ENCODE measurements at places on chromosomes 2 and 18.

GRCh38 chr2:189545418-189545817, 35.2 kb downstream of the SLC40A1 start:
- DNase-seq: no peak

DNA sequence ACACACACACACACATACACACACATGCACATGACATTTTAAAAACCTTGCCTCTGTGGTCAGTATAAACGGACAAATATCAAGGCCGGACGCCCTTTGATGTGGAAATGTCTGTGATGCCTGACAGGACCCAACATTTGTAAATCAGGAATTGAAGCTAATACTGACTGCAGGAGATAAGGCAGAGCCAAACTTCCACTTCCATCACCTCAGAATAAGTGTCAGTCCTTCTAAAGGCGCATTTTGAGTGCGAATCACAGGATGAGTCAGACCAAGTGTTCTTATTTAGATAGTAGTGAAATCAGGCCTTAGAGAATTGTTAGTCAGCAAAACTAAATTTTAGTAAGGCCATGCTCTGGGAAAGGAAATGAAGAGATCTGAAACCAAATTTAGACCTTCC, 211.7 kb upstream of the LRATD1 start:
- no peak for DNase-seq

DNA sequence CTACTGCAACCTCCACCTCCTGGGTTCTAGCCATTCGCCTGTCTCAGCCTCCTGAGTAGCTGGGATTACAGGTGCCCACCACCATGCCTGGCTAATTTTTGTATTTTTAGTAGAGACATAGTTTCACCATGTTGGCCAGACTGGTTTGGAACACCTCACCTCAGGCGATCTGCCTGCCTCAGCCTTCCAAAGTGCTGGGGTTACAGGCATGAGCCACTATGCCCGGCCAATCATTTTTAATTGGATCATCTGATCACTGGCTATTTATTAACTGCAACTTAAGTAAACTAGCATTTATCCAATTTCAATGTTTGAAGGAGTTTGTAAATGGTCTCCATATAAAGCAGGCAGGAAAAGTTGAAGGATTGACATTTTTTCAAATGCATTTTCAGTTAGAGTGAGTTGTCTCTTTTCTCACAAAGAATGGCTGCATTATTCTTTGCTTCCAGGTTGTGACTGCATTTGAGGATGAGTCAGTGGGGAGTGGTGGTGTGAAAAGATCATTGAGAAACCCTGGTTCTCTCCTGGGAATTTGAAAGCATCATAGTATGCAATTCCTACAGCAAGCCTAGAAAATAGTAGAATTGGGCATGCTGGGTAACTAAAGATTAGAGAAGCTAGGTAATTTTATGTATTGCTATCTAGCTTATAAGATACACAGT, 431.1 kb upstream of the ZEB2 start:
- no peak for DNase-seq

- DNase-seq: no peak
Measured at GRCh38 chr2:17911491-17912260, 33.2 kb downstream of the KCNS3 start.

DNA sequence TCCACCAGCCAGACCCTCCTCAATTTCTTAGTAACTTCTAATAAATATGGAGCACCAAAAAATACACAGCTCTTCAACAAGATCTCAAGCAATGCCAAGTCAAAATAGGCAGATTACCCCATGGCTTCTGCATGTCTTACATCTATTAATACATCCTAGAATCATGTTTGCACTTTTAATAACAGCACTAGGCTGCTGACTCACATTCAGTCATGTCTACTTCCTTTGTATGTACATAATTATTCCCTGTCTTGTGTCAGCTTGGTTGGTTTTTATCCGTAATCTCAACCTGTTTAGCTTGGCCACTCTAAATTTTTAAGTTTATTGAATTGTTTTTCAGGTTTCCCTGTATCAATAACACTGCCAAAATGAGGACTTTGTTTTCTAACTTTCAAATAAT, 420.1 kb upstream of the ACVR2A start:
- DNase-seq: no peak

GRCh38 chr2:206556357-206556949, 85.8 kb upstream of the FAM237A start:
- DNase-seq: peak; percentile 40

- DNase-seq: no peak
Measured at GRCh38 chr2:133817680-133818566, 249.7 kb upstream of the NCKAP5 start.

GRCh38 chr18:33673689-33674088, 95.7 kb downstream of the ASXL3 start:
- DNase-seq: no peak

GRCh38 chr18:76589316-76589715, 94.3 kb upstream of the ZNF516 start:
- no peak for DNase-seq

DNA sequence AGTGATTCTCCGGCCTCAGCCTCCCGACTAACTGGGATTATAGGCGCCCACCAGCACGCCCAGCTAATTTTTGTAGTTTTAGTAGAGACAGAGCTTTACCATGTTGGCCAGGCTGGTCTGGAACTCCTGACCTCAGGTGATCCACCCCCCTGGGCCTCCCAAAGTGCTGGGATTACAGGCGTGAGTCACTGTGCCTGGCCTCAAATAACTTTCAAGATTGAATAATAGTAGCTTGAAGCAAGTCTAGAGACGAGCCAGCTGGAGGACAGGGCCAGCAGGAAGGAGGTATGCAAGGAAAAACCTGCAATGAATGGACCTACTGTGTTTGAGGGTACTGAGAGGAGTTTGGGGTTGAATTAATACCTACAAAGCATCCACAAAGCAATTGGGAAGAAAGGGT, 87.5 kb downstream of the MSH2 start:
- no peak for DNase-seq

- no peak for DNase-seq
Measured at GRCh38 chr2:120320318-120320851, 25.6 kb upstream of the INHBB start.

- DNase-seq: no peak
Measured at GRCh38 chr2:118241128-118241527, 152.9 kb downstream of the INSIG2 start.

- no peak for DNase-seq
Measured at GRCh38 chr2:4338345-4338744, 635.0 kb downstream of the DCDC2C start.

GRCh38 chr2:158637357-158637756, 157.8 kb upstream of the DAPL1 start:
- DNase-seq: no peak

DNA sequence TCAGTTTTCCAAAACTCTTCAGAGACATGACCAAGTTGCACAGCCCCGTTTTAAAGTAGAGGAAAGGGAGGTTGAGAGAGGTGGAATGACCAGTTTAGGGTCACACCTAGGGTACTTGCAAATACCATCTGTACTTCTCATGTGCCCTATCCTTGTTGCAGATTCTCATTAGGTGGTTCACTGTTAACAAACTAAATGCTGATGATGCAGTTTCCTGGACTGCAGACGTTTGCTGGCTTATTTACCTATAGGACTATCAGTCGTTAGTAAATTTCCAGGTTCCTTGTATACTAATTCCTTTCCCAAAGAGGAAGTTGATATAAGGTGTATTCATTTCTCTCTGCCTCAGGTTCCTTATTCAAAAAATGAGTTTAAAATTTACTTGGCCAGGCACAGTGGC, 1.4 kb downstream of the FARP2 start:
- no peak for DNase-seq

DNA sequence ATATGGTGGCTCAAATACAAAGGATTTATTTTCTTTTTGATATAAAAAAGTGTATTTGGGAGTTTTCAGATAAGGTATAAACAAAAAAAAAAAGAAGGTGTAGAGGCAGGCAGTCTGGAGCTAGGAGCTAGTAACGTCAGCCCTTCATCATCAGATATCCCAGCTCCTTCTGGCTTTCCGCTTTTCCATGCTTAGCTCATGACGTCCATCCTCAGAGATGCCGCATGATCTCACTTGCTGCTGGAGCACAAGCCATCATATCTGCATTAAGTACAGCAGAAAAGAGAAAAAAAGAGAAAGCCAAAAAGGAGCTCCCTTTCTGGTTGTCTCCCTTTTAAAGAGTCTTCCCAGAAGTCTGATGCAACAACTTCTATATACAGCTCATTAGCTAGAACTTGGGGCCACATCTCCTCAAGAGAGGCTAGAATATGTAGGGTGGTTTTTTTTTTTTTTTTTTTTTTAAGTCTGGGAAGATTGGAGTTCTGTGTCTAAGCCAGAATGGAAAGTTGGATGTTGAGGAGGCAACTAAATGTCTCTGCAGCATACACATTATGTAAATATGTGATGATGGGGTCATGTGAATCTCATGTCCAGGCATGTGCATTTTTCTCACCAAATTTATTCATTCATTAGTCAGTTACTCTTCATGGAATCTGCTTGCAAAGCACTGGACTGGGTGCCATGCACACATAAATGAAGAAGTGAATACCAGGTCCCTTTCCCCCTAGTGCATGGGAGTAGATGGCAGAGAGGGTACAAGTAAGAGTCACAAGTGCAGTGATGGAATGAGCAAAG, 52.3 kb downstream of the DDX1 start:
- no peak for DNase-seq

DNA sequence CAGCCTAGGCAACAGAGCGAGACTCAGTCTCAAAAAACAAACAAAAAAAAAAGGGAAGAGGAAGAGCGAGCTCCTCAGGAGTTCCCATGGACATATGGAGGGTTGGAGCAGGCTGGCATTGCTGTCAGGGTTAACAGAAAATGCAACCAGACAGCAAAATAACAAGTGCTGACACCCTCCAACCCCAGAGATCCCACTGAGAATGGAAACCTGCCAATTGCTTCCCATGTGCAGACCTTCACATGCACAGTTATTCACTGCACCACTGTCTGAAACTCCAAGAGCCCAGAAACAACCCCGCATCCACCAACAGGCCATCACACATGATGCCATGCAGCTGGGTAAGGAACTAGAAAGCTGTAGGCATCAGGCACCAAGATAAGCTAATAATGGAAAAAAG, 43.5 kb downstream of the TFCP2L1 start:
- DNase-seq: no peak

DNA sequence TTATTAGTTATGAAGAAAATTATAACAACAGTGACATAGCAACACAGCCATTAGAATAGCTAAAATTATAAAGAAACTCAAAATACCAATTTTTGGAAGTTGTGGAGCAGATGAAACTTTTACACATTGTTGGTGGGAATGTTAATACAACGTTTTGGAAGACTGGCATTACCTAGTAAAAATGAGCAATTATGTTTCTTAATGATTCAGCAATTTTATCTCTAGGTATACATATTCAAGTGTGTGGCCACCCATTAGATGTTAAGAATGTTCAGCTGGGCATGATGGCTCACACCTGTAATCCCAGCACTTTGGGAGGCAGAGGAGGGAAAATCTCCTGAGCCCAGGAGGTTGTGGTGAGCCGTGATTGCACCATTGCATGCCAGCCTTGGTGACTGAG, 78.8 kb downstream of the INSIG2 start:
- no peak for DNase-seq

- no peak for DNase-seq
Measured at GRCh38 chr2:26455670-26456439, 22.1 kb downstream of the OTOF start.

DNA sequence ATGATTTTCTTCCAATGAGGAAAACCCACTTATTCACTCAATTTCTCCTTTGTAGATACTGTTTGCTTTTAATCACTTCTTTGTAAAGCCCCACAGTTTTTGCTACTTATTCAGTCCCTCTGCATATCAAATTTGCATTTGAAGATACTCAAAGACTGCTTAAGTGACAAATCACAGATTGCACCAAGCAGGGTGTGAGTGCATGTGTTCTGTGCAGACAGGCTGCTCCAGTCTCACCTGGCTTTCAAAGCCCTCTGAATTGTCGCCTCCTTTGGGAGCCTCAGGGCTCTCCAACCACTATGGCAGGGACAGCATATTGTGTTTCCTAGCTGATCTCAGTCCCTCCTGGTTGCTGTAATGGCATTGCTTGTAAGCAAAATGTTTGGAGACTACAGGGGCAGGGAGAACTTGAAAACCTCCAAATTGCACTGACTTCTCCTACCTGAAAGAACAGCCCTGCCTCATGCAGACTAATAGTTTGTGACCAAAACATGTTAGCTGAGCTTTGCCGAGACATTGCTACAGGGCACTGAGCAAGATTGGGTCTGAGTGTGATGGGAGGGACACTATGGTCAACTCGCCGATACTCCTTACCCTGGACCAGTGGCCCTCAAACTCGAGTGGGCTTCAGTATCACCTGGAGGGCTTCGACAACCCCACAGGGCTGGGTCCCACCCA, 96.8 kb downstream of the POLE4 start:
- DNase-seq: no peak

- DNase-seq: no peak
Measured at GRCh38 chr2:159098921-159099411, 130.5 kb downstream of the TANC1 start.

DNA sequence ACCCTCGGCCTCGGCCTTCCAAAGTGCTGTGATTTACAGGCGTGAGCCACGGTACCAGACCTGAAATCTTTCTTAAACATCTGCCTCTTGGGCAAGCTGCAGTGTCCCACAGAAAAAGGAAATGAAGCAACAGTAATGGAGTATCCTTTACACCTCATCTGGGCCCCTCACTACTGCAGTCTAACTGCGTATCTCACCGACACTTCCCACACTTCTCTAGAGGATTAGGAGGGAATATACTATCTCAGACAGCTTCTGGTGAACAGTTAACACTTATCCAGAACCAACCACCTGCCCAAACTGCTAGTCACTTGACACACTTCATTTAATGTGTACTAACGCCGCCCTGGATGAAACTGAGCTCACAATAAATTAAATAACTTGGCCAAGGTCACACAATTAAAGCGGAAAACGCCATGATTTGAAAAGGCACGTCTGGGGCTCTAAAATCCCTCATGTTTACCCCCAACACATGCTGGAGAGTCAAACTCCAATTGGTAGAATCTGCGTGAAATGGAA, 993 bp downstream of the COX7A2L start:
- no peak for DNase-seq

- DNase-seq: no peak
Measured at GRCh38 chr2:5093518-5093917, 598.7 kb upstream of the SOX11 start.

DNA sequence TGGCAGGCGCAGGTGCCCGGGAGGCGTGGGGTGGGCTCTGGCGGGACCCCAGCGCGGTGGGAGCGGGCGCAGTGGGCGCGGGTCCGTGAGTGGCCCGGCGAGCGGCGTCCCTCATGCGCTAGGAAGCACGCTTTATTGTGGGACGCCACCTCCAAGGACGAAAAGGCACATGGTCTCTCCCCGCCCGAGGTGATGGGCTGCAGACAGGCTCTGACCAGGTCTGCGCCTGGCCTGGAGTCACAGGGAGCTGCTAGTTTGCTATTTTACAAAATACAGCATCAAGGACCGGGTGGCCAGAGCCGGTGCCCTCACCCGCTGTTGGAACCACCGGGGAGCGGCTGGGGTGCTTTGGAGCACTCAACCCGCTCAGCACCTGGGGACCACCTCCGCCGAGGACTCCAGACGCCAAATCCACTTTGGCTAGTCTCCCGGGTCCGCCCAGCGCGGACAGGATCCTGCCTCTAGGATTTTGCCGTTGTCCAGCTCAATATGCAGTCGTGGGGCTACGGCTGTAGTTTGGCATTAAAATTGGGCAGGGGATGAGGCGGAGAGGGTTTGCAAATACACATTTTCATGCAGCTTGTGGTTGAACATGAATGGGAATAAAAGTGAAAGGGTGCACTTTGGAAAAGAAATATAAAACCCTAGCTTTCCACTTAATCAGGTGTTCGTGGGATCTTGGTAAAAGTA, 65.4 kb downstream of the LRRFIP1 start:
- no peak for DNase-seq

GRCh38 chr2:224994242-224994823, 47.9 kb downstream of the DOCK10 start:
- DNase-seq: no peak

GRCh38 chr2:39119732-39120520, 925 bp downstream of the SOS1 start:
- DNase-seq: peak; percentile 51

GRCh38 chr2:9910699-9911098, 40.8 kb upstream of the GRHL1 start:
- DNase-seq: no peak
